ENCODE measurements at places on chromosomes 2 and 18. TPM values are rescaled to one million over a fixed set of nuclear protein-coding genes. Genes with fewer than 3 reads are reported as not detected.

- no peak for DNase-seq
These were observed 48.1 kb downstream of the CYTIP start for GRCh38 chr2:157395811-157396210.

Gene CLEC4F
- polyA plus RNA-seq = 0.34 TPM

GRCh38 chr2:231344851-231345250 lies 50.7 kb upstream of the B3GNT7 start:
- no peak for DNase-seq

DNA sequence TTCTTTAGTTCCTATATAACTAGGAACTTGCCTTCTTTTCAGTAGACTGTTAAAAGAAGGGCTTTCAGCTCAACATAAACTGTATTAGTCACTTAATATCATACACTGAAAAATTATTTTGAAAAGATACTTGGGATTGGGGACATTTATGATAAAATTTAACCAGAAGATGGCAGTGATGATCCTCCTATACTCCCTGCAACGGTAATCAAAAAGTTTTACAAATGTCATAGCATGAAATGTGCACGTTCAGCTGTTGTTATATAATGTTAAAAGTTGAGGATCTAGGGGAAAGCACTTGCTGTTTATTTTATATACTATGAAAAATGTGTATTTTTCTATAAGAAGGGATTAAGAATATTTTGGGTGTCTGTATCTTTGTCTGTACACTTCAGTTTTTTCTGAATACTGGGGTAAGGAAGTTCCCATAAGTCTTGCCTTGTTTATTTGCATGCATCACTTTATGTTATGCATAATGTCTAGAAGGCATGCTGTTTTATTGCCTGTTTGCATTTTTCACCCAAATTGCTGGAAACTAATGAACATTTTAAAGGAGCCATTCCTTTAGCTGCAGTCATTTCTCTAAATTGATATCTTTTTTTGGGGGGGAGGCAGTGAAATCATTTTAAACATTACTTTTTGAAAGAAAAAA lies 19.0 kb downstream of the DYNC1I2 start:
- no peak for DNase-seq

GRCh38 chr2:12501469-12502158 lies 215.1 kb upstream of the TRIB2 start:
- DNase-seq = peak; percentile 47

- no peak for DNase-seq
These were observed 29.8 kb downstream of the MAPRE3 start for GRCh38 chr2:27000228-27000627.

GRCh38 chr2:190970873-190971506 lies 43.0 kb downstream of the STAT1 start:
- DNase-seq = no peak
